ENCODE measurements at places on chromosomes 12 and 14.
A peak's percentile ranks its signal among the peaks of the same experiment; 100 is the strongest.

DNA sequence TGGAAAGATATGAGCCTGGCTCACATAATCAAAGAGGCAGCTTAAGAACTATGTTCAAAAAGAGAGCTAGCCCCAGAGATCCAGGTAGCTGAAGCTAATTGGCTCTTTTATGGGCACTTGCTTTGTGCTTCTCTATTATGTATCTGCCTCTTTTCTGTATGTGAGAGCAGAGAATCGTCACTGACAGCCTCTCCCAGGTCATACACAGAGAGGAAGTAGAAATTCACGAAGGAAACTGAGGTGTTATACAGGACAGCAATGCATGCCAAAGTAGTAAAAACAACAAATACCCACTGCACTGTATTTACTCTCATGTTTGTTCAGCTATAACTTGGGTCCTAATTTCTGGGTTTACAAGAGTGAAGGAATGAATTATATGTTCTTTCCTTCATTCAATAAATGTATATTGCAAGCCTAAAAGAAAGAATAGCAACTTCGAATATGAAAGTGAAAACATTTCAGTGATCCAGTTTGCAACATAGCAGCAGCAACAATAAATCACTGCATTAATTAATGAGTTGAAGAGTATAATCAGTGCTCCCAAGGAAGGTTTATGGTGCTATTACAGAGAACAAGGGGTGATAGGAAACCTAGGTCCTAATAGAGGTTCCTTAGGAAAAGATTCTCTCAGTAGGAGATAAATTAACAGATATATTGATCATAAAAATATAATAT is 47.1 kb upstream of the ATXN7L3B start:
- DNase-seq: no peak

GRCh38 chr12:28563936-28564335 is 373.7 kb downstream of the CCDC91 start:
- no peak for DNase-seq

GRCh38 chr14:61884711-61885110 is 122.5 kb downstream of the SNAPC1 start:
- DNase-seq: peak; percentile 37

GRCh38 chr14:65415613-65416012 is 3.1 kb downstream of the FUT8 start:
- DNase-seq: no peak

GRCh38 chr14:23404331-23404900 is 3.7 kb downstream of the MYH6 start:
- no peak for DNase-seq

GRCh38 chr14:72824051-72824450 is 69.8 kb downstream of the DPF3 start:
- DNase-seq: no peak

GRCh38 chr12:131065801-131066200 is 112.1 kb downstream of the ADGRD1 start:
- DNase-seq: no peak

GRCh38 chr12:67656251-67656650 is 7.7 kb downstream of the DYRK2 start:
- DNase-seq: no peak

DNA sequence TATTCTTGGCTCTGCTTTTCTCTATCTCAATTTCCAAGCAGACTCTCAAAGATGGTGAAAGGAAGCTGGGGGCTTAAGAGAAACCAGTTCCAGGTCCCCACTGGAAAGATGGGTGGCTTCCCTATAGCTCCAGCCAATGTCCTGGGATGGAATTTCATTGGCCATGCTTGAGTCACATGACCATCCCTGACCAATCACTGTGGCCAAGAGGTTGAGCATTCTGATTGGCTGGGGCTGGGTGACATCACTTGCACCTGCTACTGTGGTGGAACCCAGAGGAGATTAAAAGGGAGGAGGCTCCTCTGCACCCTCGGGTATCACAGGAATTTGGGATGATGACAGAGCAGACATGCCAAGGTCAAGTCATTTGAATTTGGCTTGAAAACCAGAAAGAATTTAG is 436.5 kb downstream of the TMEM132D start:
- no peak for DNase-seq

DNA sequence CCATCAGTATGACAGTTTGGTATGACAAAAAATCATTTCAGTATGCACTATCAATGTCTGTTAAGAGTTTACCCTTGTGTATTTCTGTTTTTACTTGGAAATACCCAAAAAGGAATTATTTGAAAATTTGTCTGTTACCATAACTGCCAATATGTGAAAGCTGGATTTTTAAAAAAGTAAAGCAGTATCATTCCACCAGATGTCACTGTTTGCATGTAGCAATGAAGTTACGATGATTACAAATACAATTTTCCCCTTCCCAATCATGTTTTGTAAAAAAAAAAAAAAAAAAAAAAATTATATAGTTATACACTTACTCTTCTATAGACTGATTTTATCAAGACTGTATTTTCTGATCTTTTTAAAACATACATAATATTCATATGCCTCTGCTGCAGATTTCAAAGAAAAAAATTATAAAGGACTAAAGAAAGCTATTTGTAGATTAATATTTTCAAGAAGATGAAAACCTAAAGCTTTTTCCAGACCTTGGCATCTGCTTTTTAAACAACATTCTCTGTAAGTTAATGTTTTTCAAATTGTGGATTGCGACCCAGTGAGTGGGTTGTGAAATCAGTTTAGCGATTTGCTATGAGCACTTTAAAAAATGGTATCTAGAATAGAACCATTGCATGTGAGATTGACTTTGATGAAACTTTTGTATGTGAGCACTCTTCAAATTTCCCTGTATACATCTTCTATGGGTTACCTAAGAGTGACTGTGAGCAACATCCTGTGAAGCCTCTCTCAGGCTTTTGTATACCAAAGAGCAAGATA is 114.2 kb downstream of the TTC6 start:
- peak; percentile 28 for DNase-seq

- no peak for DNase-seq
Measured at GRCh38 chr14:104512061-104512460, 67.5 kb upstream of the C14orf180 start.

- no peak for DNase-seq
Measured at GRCh38 chr12:28486521-28486920, 296.3 kb downstream of the CCDC91 start.

GRCh38 chr12:8696442-8697090 is 1.2 kb upstream of the RIMKLB start:
- DNase-seq: no peak

- no peak for DNase-seq
Measured at GRCh38 chr14:23910101-23910875, 43.3 kb upstream of the DHRS4 start.

DNA sequence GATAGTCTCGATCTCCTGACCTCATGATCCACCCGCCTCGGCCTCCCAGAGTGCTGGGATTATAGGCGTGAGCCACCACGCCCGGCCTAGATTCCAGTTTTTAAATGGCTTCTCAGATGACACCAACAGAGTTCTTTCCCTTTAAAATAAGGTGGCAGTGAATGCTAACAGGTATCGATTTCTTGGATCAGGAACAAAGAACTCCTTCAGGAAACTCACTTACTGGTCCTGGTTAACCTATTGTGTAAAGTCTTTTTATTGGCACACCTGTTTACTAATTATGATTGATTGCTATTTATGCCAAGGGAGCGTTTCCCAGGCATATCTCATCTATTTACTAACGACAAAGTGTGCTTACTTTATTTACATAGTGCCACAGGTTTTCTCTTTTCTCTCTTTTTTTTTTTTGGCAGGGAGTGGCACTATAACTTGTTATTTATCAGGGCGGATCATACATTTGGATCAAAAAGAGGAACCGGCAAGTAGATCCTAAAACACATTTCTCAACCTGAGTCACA is 89.7 kb downstream of the GLT1D1 start:
- DNase-seq: no peak

DNA sequence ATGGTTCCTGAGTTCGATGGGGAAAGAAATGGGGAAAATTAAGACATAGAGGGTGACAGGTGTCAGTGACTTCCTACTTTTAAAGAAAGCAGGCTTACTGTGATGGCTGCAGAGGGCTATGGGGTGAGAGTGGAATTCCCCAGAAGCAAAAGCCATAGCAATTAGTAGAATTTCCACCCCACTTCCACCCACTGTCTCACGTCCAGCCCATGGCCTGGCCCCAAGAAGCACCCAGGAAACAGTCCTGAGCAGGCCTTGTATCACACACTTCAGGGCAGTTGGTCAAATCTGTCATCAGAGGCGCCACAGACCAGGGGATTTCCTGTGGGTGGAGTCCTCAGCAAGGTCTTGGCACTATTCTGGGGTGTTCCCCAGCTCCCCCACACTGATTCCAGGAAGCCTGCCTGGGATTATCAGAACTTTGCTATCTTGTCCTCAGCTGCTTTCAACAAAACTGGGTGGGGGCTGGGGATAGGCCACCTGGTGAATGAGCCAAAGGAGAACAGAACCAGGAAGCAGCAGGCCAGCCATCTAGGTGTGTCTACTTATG is 120.1 kb upstream of the CCND2 start:
- DNase-seq: no peak

GRCh38 chr12:22321638-22322037 is 12.9 kb downstream of the ST8SIA1 start:
- DNase-seq: no peak

DNA sequence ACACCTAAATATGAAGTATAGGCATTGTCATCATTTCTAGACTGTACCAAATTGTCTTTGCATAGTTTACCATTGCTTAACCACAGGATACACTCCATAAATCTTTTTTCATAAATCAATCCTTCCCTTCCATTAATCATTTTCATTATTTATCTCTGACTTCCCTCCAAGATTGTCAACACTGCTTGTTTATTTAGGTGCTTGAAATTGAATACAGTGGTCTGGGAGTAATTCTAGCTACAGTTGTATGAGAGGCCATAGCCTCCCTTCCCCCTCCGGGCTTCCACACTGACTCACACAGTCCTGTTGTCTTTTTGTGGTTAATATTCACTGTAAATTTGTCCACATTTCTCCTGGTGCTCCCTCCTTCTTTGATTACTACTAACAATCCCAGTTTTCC is 114.2 kb upstream of the ARID2 start:
- no peak for DNase-seq

DNA sequence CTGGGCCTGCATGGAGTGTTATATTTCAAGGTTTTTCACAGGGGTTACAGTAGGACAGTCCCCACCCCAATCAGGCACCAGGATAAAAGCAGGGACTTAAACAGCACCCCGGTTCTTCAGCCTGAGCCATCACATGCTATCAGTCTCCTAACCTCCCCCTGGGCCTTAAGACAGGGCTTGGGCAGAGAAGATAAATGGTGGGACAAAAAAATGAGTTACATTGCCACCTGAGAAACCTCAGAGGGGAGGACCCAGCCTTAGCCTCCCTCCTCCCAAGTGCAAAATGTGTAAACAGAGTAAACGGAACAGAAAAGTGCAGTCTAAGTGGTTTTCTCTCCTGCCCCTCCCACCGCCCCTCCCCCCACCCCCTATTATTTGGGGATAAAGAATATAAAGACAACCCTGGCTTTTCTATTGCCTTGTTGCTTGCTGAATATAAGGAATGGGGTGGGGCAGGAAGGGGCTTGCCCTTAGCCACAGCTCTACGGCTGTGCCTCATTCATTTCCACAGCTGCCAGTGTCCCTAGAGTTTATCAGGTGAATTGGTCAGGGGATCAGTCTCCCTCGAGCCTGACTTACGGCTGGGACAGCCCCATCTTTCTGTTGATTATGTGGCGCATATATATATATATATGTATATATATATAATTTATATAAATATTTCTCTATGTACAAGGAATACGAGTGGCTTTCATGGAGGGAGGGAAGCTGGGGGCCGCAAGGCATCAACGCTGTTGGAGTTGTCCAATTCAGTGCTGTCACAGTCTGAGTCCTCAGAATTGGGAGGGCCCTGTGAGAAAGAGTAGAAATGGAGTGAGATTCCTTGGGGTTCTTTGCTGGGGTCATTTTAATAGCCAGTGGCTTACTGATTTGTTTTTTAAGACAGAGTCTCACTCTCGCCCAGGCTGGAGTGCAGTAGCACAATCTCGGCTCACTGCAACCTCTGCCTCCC is 18.5 kb downstream of the MAP3K12 start:
- DNase-seq: no peak

DNA sequence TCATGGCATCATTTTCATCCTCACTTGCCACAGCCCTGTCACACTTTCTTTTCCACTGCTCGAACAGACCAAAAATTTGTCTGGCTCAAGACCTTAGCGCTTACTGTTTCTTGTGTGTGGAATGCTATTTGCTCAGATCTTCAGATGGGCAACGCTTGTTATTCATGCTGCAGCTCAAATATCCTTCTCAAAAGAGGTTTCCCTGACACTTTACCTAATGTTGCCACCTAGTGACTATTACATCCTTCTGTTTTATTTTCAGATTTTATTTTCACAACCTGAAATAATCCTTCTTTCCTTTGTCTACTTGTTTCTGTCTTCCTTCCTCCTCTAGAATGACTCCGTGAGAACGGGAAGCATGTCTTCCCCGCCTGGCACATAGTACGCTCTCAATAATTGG is 5.6 kb downstream of the FBXO33 start:
- DNase-seq: no peak
